NCI-H2081 (cell line): ENCODE measurements at places on chromosomes 7 and 10.

- no peak for DNase-seq
Measured at GRCh38 chr10:131571865-131572264, 260.3 kb upstream of the TCERG1L start.

DNA sequence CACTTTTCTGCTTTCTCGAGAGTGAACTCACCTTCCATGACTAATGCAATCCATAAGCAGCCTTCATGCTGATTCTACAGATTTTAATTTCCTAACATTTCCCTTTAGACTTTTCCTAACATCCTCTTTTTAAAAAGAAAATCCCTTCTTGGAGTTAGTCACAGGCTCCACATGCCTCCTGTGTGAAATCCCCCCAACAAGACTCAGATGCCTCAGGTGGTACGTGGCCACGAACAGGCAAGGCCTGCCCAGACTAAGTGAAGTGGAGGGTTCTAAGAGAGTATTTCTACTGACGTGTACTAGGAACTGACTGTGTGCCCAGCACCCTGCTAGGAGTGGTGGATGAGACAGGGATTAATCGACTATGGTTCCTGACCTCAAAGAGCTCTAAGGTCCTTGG is 125.9 kb upstream of the HPS1 start:
- DNase-seq: no peak

DNA sequence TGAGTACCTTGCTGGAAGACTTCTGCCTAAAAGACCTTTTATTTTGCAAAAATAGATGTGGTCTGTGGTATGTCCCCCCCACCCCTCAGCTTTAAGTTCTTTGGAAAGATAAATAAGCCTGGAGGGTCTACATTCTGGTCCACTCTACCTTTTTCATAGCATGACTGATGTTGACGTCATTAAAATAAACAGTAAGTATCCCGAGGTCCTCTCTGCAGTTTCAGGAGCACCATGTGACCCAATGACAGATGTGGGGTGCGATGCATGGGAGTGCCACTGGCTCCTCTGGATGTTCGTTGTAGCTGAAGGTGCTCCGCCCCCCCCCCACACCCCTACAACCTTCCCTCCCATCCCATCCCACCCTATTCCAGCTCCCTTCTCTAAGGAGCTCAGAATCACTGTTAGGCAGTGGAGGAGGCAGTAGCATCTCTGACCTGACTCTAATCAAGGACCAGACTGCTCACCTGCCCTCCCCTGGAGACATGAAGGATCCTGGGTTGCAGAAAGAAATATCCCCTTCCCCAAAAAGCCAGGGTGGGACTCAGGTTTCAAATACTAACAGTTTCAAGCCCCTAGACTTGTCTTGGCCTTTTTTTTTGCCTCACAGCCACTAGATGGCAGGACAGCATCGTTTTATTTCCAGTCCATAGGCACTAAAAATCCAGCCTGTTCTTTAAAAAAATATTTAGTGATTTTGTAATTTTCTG is 25.1 kb downstream of the CASP7 start:
- DNase-seq: peak; percentile 22

DNA sequence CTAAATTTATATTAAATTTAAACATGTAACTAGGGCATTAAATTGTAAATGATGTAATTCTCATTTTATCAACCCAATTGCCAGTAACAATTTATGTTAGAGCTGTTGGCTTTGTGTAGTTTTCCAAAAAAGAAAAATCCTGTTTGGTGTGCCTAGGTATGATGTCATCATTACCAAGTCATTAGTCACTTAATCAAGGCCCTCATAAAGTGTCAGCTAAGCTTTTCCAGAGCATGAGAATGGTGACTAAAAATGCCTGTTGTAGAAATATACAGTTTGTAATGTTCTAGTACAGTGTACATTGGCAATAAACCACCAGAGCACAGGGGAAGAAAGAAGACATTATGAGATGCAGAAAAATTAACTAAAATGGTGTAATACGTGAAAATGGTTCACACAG is 593.8 kb upstream of the ANKRD30A start:
- DNase-seq: no peak

DNA sequence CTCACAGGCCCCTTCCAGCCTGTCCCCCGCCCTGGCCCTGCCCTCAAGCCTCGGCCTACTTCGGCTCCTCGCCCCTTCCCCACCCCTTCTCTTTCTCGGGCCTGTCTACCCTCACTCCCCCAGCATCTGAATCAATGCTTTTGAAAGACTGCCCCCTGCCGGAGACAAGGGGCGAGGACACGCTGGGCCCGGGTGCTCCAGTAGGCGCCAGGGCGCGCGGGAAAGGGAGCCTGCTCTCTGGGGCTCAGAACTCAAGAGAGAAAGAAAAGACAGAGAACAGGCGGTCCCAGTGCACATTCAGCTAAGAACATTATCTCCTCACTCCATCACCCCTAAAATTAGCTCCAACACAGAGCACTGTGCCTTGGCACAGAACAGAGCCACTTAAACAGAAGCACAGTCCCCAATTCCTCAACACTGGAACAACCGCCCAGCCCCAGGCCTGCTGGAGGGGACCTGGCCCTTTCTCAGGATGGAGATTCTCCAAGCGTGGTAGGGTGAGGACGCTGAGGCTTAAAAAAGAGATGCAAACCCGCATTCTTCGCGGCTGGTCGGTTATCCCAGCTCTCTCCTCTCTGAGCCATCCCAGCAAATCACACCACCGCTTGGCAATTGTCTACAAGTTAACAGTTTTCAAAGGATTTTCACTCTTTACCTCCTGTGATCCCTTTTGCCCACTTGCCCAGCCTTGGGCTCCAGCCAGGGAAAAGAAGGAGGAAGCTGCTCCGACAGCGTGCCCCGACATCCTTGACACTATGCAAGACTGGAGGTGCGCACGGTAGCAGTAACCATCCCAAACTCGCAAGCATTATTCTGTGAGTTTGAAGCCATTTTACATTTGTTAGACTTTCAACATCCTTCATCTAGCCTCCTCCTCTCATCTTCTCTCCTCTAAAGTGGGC is 2.1 kb downstream of the GIGYF1 start:
- DNase-seq: peak; percentile 85

- DNase-seq: no peak
Measured at GRCh38 chr7:129676017-129676897, 64.7 kb downstream of the NRF1 start.

DNA sequence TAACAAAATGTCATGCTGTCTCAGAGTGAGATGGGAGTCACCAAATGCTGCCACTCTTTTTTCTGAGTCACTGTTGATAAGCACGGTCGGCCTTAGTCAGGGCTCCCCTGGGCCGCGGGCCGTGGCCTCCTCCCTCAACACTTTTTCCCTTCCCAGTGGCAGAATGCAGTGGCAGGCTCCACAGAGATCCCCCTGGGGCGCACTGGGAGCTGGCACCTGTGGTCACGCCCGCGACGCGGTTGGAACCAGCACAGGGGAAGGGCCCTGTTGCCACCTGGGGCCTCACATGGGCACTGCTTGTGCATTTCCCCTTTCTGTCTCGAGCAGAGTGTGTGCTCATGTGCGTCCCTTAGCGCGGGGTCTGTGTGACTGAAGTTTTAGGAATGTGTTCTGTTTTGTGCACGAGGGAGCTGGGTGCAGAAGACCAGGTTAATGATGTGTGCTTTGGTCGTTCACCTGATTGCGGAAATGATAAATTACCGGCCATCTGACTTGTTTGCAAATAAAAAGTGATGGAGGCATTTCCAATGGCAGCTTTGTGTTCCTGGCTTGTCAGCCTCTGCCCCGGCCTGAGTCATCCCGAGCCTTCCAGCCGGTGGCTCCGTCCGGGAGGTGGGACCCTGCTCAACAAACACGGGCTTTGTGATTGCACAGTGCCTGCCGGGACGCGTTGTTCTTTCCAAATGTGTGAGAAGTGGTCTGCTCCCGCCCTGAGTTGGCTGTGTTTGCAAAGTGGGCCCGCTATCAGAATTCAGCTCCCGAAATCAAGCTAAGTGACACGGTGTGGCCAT is 100.7 kb downstream of the NKX6-2 start:
- DNase-seq: no peak

DNA sequence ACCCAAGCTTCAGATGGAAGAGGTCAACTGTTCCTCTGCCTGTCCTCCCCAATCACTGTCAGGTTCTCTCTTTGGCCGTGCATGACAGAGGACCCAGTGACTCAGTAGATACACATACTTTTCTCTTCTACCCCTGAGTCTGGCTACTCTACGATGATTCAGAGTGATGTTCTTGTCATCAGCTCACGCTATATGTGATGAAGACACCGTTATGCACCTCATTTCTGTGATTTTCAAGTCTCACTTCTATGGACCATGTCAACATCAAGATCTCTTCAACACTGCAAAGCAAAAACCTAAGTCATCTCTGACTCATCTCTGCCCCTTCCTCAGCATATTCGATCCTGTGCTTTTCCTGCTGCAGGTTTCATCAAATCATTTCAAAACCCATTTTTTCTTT is 76.6 kb upstream of the DGKI start:
- DNase-seq: no peak

- DNase-seq: no peak
Measured at GRCh38 chr10:35089611-35090161, 455 bp downstream of the CUL2 start.

DNA sequence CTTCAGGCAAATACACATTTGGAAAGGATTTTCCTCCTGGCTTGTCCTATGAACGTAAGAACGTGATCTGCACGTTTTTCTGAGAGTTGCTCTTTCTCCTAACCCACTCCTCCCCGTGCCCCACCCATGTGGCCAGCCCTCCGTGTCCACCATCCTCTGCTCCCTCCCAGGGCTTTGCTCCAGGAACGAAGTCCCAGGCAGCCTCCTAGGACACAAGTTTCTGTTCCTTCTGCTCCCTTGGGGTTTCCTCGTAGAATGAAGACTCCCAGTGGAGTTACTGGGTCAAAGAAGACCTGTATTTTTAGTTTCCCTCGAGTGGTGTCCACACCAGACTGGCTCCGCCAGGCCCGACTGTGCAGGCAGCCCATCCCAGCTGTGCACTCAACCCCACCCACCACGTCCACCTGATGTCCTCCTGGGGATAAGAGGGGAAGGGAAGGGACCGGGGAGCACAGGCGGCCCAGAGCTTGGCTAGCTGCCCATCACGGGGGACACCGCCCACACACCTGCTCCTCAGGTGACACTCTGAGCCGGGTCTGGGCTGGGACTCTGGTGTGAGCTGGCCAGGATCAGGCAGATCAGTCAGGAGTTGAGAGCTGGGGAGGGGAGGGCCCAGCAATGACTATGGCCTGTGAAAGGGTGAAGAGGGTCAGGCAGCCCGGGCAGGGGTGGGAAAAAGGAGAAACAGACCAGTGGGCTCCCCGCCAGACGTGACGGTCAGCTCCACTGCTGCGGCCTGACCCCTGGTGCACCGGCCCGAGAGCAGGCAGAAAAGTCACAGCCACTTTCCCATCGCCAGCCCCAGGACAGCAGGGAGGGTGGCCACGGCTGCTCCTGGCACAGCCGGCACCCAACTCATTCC is 54.3 kb upstream of the PPP2R2D start:
- DNase-seq: no peak

- DNase-seq: no peak
Measured at GRCh38 chr10:3068968-3069737, 1.8 kb downstream of the PFKP start.

- DNase-seq: no peak
Measured at GRCh38 chr7:33201821-33202220, 72.5 kb downstream of the BBS9 start.

DNA sequence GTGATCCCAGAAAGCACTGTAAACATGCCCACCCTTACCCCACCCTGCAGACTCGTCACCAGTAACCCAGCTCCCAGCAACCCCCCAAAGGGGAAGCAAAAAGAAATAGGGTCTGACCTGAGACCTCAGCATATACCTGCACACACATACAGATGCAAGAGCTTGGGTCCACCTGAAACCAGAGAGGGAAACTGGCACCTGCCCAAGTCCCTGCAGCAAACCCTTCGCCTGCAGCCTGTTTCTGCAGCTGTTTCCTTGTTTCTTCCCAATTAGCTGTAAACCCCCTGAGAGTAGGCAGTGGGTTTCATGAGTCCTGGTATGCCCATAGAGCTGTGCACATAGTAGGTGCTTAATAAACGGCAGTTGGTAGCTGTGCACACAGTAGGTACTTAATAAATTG is 140.5 kb downstream of the FGFR2 start:
- no peak for DNase-seq

DNA sequence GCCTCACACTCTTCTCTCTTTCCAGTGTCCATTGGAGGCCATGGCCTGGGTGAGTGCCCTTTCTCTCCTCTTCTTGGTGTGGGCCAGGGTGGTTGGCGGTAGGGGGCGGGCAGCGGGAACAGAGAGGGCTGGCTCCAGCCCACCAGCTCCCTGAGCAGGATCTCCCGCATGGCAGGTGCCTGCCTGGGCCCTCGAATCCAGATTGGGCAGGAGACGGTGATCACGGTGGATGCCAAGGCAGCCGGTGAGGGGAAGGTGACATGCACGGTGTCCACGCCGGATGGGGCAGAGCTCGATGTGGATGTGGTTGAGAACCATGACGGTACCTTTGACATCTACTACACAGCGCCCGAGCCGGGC is 13.5 kb upstream of the ATP6V1F start:
- no peak for DNase-seq
